Activated CD8-positive, alpha-beta memory T cell treated with anti-CD3 and anti-CD28 coated beads for 48 hours (primary cell): ENCODE measurements at places on chromosomes 2 and 18.

DNA sequence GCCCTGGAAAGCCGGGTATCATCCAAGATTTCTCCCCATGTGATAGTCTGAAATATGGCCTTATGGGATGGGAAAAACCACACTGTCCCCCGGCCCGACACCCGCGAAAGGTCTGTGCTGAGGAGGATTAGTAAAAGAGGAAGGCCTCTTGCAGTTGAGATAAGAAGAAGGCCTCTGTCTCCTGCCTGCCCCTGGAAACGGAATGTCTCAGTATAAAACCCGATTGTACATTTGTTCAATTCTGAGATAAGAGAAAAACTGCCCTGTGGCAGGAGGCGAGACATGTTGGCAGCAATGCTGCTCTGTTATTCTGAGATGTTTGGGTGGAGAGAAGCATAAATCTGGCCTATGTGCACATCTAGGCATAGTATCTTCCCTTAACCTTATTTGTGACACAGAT, 26.8 kb downstream of the RUFY4 start:
- no peak for DNase-seq

DNA sequence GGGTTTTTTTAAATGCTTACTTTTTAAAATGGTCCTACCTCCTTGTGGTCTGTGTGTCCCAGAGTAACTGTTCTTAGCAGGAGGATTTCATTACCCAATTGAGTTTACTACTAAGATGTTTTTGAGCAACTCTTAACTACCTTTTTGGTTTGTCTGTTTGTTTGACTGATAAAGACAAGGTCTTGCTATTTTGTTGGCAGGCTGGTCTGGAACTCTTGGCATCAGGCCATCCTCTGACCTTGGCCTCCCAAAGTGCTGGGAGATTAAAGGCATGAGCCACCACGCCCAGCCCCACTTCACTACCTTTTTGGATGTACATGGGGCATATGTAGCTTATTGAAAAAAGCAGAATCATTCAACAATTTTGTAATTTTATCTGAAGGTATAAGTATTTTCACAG, 14.9 kb downstream of the MRPS9 start:
- no peak for DNase-seq

DNA sequence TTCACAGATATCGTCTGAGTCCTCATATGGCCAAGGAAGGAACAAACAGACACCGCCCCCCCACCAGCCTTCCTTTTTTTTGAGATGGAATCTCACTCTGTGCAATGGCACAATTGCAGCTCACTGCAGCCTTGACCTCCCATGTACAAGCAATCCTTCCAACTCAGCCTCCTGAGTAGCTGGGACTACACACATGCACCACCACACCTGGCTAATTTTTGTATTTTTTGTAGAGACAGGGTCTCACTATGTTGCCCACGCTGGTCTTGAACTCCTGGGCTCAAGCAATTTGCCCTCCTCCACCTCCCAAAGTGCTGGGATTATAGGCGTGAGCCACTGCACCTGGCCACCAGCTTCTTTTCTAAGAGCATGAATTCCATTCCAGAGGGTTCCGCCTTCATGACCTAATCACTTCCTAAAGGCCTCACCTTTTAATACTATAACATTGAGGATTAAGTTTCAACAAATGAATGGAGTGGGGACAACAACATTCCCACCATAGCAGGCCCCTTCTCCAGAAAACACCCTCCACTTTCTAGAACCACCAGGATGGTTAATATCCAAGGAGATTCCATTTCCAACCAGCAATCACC, 2.2 kb upstream of the TMBIM1 start:
- DNase-seq = no peak

GRCh38 chr2:8662239-8662879, 19.5 kb upstream of the ID2 start:
- DNase-seq = no peak

GRCh38 chr2:75012080-75012479, 53.6 kb downstream of the POLE4 start:
- DNase-seq = no peak

- DNase-seq = no peak
Observed at GRCh38 chr2:158511706-158512105, 55.0 kb downstream of the PKP4 start.
